ENCODE measurements at places on chromosomes 12 and 14. TPM values are rescaled to one million over a fixed set of nuclear protein-coding genes. Genes with fewer than 3 reads are reported as not detected.

The FOXN3 gene
- total RNA-seq: 70.7 TPM

The ZBTB39 gene
- 4.3 TPM for total RNA-seq

The ESRRB gene
- 0.16 TPM for total RNA-seq

The CPSF6 gene
- total RNA-seq: 41.3 TPM

- no peak for DNase-seq
Measured at GRCh38 chr14:100152091-100152490, 7.4 kb downstream of the DEGS2 start.

DNA sequence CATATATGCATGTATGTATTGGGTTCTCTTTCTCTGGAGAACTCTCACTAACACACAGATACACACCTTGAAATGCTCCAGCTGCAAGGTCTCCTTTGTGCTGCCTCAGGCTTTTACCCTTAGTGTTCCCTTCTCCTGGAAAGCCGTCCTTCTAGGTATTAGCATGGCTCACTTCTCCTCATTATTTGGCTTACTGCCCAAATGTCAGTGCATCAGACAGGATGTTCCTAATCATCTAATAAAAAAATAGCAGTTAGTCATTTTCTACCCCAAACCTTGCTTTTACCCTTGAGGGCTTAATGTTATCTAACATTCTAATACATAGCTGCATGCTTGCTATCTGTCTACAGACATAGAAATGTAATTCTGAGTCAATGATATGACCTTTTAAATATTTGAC lies 109.0 kb upstream of the SLC16A7 start:
- DNase-seq: no peak

DNA sequence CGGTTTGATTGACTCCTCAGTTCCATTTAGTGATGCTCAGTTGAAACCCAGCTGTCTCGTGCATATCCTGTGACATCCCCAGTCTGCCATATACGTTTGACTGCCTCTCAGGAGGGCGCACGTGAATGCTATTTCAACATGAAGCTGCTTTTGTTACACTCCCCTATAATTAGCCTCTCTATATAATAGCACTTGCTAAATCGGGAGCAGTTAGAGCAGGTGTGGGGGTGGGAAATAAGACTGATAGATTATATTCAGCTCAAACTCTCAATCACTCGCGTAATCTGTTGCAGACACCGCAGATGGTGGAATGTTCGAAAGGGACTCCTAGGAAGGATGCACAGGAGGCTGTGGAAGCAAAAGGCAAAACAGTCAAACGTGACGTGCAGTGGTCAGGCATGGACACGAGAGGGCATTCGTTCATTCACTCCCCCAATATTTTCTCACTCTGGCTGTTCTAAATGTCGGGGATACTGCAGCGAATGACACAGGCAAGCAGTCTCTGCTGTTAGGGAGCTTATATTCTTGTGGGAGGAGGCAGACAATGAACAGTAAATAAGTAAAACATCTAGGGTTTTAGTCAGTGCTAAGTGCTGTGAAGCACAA lies 29.8 kb downstream of the KCNA1 start:
- no peak for DNase-seq

DNA sequence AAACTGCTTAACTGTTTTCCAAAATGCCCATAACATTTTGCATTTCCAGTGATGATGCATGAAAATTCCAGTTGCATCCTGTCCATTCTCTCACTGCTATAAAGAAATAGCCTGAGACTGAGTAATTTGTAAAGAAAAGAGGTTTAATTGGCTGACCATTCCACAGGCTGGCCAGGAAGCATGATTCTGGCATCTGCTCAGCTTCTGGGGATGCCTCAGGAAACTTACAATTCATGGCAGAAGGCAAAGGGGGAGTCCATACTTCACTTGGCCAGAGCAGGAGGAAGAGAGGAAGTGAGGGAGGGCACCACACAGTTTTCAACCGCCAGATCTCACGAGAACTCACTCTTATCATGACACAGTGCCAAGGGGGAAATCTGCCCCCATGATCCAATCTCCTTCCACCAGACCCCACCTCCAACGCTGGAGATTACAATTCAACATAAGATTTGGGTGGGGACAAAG lies 18.2 kb upstream of the CLEC2D start:
- no peak for DNase-seq

GRCh38 chr12:94207849-94208621 lies 59.7 kb downstream of the PLXNC1 start:
- DNase-seq: no peak

DNA sequence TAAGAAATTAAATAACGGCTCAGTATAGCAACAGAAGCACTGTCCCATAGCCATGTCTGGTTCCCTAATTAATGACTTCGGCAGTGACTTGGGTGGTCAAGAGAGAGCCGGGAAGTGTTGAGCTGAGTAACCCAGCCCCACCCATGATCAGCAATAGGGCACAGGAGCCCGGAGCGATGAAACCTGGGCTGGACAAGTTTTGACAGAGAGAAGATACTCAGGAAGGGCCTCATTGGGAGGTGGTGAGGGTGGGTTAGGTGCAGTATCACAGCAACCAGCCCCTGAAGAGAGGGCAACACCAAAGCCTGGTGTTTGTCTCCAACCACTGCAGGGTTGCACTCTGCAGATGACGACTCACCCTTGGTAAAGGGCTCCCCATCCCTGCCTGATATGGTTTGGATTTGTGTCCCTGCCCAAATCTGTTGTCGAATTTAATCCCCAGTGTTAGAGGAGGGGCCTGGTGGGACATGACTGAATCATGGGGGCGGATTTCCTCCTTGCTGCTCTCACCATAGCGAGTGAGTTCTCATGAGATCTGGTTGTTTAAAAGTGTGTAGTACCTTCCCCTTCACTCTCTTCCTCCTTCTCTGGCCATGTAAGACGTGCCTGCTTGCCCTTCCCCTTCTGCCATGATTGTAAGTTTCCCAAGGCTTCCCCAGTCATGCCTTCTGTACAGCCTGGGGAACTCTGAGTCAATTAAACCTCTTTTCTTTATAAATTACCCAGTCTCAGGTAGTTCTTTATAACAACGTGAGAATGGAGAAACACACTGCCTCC lies 124.9 kb upstream of the MED13L start:
- DNase-seq: no peak

DNA sequence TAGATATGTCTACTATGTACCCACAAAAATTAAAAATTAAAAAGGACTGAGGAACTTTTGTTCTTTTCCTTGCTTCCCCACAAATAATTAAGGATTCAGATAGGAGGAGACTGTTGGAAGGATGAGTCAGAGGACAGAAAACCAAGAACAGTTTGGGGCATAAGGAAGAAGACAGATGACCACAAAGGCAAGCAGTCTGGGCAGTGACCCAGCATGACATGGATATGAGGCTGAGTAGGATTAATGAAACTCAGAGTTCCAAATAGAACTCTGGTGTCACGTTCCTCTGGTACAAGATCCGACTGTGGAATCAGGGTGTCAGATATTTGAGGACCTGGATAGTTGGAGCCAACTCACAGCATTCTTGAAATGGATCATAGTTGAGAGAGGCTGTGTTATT lies 89.3 kb upstream of the SLC38A4 start:
- peak; percentile 46 for DNase-seq

DNA sequence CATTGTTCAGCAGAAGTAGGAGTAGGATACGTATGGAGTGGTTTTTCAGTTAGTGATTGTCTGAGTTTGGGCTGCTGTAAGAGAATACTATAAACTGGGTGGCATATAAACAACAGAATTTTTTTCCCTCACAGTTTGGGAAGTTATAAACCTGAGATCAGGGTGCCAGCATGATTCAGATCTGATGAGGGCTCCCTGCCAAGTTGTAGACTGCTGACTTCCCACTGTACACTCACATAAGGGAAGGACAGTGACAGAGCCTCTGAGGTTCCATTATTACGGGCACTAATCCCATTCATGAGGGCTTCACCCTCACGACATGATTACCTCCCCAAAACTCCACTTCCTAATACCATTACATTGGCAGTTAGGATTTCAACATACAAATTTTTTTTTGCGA lies 50.7 kb downstream of the ACSM4 start:
- DNase-seq: no peak

DNA sequence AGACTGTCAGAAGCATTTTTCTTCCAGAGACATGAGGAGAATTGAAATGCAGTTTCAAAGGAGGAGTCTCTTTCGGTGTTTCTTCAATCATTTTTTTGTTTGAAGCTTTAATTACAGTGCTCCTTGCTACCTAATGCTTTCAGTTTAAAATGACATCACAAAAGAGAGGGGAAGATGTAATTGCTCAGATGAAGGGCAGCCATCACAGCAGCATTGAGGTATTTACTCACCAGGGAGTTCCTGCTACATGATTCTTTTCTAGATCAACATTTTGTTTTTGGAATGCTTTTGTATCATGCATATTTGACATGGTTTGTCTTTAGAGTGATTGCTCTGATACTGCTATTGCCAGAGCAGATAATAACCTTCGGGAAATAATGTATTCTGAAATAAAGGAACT lies 28.6 kb downstream of the FLRT2 start:
- DNase-seq: no peak

- peak; percentile 77 for DNase-seq
Measured at GRCh38 chr14:58171090-58171489, 19.1 kb upstream of the ARMH4 start.
